ENCODE measurements at places on chromosomes 2 and 18. TPM values are rescaled to one million over a fixed set of nuclear protein-coding genes. Genes with fewer than 3 reads are reported as not detected.

DNA sequence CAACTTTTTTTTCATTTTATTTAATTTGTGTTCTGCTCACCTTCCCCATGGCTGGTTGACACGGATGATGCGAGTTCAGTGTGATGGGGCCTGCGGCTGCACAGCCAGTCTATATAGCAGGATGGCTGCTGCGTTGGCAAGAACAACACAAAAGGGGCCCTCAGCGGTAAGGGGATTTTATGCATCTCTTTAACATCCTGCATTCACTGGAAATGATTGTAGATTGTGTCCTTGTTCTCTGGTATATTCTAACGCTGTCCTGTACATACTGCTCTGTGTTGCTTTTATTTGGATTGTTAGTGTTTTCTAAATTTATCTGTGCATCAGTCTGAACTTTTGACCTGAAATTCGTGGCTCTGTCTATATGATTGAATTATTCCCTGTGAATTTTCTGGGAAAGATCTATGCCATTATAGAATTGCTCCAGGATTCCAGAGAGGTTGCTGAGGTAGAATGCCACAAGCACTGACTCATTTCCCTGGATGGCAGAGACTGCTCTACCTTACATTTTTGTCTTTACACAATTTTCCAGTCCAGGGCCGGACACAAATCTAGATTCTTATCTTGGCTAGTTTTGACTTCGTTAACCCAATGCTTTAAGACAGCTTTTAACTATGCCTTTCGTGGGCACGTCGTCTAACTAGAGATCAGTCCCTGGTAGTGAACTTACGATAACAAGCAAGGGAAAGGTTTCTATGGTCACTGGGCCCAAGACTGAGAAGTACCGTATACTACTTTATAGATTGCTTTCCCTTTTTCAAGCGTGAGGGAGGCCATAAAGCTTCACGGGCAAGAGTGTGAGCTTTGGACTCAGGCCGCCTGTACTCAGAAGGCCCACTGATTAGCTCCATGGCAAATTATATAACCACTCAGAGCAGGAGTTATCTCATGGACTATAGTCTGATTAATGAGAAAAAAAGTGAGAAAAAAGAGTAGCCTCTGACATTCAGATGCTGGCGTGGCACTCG lies at the start of gene CRYGC:
Gene CRYGC (minus strand): TSS at position 85 of the 968 bp plus-strand sequence. CDS start 36 bp downstream, at position 49.
- no peak within 1 kb of the TSS for H3K4me3 ChIP-seq
- H3K27ac ChIP-seq, result no peak within 1 kb of the TSS
- H3K36me3 ChIP-seq, result no peaks in the 10 kb centered on the region
- no peak for DNase-seq
- H3K4me1 ChIP-seq, result no peaks in the 10 kb centered on the region

- peak overlapping the region; percentile 55 for H3K27ac ChIP-seq
- no peaks in the 10 kb centered on the region for H3K36me3 ChIP-seq
- DNase-seq, result no peak
- H3K4me1 ChIP-seq, result peaks cover 14% of the 10 kb centered on the region
- H3K27me3 ChIP-seq, result no peaks in the 10 kb centered on the region
Observed at GRCh38 chr2:217643789-217644301, 358.9 kb downstream of the TNS1 start.

DNA sequence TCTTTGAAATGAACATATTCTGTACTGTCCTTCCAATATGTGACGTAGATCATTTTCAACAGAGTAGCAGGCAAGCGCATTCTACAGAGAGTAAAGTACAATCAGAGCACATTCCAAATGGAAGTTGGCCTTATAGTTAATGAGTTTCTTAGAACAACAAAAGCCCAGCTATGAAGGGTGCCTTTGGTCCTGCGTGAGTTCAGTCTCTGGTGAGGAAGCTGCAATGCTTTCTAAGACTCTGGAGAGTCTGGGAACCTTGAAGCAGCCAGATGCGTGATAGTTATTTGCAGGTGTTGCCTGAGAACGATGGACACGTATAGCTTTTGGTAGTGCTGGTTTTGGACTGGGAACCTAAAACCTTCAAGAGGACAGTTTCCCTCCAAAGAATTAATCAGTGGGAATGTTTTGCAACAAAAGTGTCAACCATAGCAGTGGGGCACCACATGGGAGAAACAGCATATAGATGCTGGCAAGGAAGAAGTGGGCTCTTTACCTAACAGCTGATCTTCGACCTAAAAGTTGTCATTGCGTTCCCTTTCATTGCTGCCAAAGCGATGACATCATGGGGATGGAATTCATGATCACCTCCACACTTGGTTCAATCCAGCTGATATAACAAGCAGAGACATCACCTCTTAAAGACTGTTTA lies 9.3 kb upstream of the SNORC start:
- H3K36me3 ChIP-seq, result peaks cover 61% of the 10 kb centered on the region
- DNase-seq, result no peak
- no peaks in the 10 kb centered on the region for H3K27me3 ChIP-seq
- peaks cover 4% of the 10 kb centered on the region for H3K4me1 ChIP-seq

DNA sequence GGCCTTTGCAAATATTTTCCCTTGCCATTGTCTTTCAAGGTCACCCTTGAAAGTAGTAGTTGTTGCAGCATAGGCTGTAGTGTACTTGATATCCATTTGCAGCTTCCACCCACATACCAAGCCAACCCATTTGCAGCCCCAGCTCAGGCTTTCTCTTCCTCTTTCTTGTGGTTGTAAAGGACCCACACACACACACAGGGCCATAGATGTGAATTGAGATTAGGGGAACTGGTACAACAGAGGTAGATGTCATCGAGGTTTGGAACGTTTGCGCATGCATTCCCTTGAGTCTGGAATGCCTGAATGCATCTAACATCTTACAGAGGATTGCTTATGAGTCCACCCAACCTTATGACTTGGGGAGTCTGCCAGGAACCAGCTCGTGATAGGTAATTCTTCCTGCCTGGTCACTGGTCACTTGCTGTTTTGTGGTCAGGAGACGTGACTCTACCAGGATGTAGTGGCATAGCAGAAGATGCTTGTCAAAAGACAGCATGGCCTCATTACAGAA lies 91.9 kb downstream of the MRPS9 start:
- H3K4me1 ChIP-seq, result no peaks in the 10 kb centered on the region
- no peak overlapping the region for H3K4me3 ChIP-seq
- no peak overlapping the region for H3K27ac ChIP-seq
- no peaks in the 10 kb centered on the region for H3K27me3 ChIP-seq

GRCh38 chr2:140695155-140695554 lies 1435.7 kb downstream of the LRP1B start:
- no peaks in the 10 kb centered on the region for H3K36me3 ChIP-seq
- no peak overlapping the region for H3K4me3 ChIP-seq
- DNase-seq, result no peak
- no peaks in the 10 kb centered on the region for H3K27me3 ChIP-seq
- no peak overlapping the region for H3K27ac ChIP-seq
- no peaks in the 10 kb centered on the region for H3K4me1 ChIP-seq

The SIX3 gene
- not detected for total RNA-seq

DNA sequence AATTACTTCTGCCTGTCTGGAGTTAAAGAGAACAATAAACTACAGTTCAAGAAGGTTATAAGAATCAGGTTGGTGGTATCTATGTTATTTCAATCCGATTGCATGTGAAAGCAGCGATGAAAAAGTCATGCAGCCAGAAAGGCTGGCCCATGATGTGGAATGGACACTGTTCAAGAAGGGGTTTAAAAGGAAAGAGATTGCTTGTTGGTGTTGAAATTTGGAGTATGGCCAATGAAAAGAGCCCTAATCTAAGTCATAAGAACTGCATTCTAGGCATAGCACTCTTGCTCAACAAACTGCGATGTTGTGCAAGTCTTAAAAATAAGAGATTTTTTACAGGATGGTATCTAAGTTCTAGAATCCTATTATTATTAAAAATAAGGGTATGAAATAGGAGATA lies 61.3 kb downstream of the EFEMP1 start:
- peak overlapping the region; percentile 66 for H3K27ac ChIP-seq
- no peaks in the 10 kb centered on the region for H3K36me3 ChIP-seq
- no peak overlapping the region for H3K4me3 ChIP-seq
- no peaks in the 10 kb centered on the region for H3K4me1 ChIP-seq
- no peak for DNase-seq

- no peak overlapping the region for H3K27ac ChIP-seq
- no peaks in the 10 kb centered on the region for H3K27me3 ChIP-seq
- H3K36me3 ChIP-seq, result no peaks in the 10 kb centered on the region
- H3K4me1 ChIP-seq, result no peaks in the 10 kb centered on the region
- DNase-seq, result no peak
Observed at GRCh38 chr2:114085992-114086391, 196.1 kb downstream of the ACTR3 start.

The ALK gene
- total RNA-seq, result not detected

The SULT1C4 gene
- total RNA-seq, result 1.2 TPM

GRCh38 chr18:76491473-76491775 lies 3.6 kb downstream of the ZNF516 start:
- H3K4me1 ChIP-seq, result peaks cover 77% of the 10 kb centered on the region
- peak overlapping the region; percentile 90 for H3K27ac ChIP-seq
- H3K4me3 ChIP-seq, result peak overlapping the region; percentile 71

The MYO1B gene
- 152 TPM for total RNA-seq

DNA sequence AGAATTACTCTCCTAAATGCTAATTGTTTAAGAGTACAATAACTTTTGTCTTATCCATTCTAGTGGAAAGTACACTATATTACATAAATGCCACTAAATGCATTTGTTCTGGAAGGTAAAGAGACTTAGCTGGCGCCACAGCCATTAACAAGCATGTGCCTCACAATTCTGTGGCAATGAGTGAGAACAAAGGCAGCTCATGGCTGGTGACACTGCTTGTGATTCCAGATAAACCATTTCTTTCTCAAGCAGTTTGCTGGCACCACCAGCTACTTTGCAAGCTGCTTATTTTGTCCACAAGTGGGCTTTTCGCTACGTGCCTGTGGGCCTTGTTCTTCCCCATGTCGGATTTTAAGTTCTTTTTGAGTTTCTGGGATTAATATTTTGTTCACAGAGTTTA lies 147.6 kb upstream of the SMAD7 start:
- no peaks in the 10 kb centered on the region for H3K27me3 ChIP-seq
- DNase-seq, result no peak
- no peak overlapping the region for H3K4me3 ChIP-seq
- H3K4me1 ChIP-seq, result no peaks in the 10 kb centered on the region
- H3K27ac ChIP-seq, result no peak overlapping the region

- H3K27me3 ChIP-seq, result peaks cover 9% of the 10 kb centered on the region
- H3K4me1 ChIP-seq, result no peaks in the 10 kb centered on the region
- H3K4me3 ChIP-seq, result no peak overlapping the region
Observed at GRCh38 chr2:113002677-113003076, 2.6 kb upstream of the IL36A start.

DNA sequence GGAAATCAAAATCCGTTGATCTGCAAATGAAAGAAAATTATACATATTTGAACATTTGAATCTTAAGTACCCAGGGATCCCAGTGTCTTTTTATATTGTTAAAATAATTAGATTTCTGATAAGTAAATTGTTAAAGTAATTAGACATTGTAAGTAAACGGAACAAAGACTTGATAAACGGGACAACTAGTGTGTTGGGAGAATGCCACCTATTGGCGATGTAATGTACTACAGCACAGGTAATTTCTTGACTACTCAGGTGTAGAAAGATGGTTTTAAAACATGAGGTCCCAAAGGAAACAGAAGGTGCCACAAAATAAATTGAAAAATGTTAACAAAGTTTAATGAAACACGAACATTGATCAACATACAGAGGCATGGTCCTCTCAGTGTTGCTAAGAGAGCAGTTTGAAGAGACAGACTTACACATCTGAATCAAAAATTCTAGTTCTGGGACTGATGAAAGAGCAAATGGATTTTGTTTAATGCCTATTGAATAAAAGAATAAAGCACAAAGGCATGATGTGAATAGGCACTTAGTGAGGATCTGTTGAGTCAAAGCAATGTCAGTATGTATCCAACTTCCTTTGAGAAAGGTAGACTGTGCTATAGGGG lies 103.4 kb upstream of the RASGRP3 start:
- DNase-seq, result no peak
- H3K4me1 ChIP-seq, result no peaks in the 10 kb centered on the region
- no peaks in the 10 kb centered on the region for H3K27me3 ChIP-seq
- no peak overlapping the region for H3K4me3 ChIP-seq
- H3K36me3 ChIP-seq, result no peaks in the 10 kb centered on the region

- no peaks in the 10 kb centered on the region for H3K4me1 ChIP-seq
- no peaks in the 10 kb centered on the region for H3K36me3 ChIP-seq
- H3K4me3 ChIP-seq, result no peak overlapping the region
Observed at GRCh38 chr18:29305516-29305915, 1128.6 kb upstream of the CDH2 start.

DNA sequence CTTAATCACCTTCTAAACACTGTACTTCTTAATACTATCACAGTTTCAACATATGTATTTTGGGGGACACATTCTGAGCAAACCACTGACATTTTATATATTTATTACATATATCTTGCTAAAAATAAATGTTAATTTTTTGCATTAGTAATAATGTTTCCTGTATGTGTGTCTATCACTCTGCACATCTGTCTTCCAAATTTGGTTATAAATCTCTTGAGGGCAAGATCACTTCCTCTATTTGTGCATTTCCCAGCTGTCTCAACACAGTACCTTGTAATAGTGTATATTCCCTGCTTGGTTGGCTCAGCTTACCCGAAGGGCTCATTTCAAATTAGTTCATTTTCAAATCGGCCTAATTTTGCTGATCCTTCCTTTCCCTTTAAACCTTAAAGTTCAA lies 617.1 kb upstream of the GYPC start:
- no peak overlapping the region for H3K4me3 ChIP-seq
- no peaks in the 10 kb centered on the region for H3K4me1 ChIP-seq
- H3K27me3 ChIP-seq, result no peaks in the 10 kb centered on the region
- H3K27ac ChIP-seq, result no peak overlapping the region
- no peak for DNase-seq
- H3K36me3 ChIP-seq, result no peaks in the 10 kb centered on the region

DNA sequence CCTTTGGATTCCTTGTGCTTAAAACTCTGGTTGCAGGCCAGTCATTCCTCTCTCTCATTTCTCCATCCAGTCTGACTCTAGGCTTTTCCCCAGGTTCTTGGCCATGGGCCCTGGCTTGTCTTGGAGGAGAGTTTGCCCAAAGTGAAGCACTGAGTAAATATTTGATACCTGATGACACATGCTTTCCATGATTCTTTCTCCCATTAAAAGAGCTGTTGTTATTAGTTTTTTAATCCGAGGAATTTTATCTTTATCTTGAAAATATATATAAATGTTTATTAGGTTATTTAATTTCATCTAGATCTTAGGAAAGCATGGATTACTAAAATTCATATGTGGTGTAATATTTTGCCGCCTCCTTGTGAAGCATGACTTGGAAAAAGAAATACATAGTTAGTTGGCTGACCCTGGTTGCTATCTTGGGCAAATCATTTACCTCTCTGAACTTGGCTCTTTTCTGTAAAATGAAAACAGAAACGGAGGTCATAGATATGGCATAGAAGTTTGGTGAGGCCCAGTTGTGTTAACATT lies 650.1 kb downstream of the SLC4A3 start:
- H3K27me3 ChIP-seq, result no peaks in the 10 kb centered on the region
- no peak overlapping the region for H3K27ac ChIP-seq
- no peak for DNase-seq

GRCh38 chr2:32291746-32292145 lies 14.0 kb downstream of the YIPF4 start:
- peaks cover 15% of the 10 kb centered on the region for H3K4me1 ChIP-seq
- H3K27me3 ChIP-seq, result no peaks in the 10 kb centered on the region
- DNase-seq, result no peak
- H3K4me3 ChIP-seq, result no peak overlapping the region
- H3K36me3 ChIP-seq, result peaks cover 4% of the 10 kb centered on the region

- peaks cover 80% of the 10 kb centered on the region for H3K4me1 ChIP-seq
- no peak for DNase-seq
- peaks cover 57% of the 10 kb centered on the region for H3K27me3 ChIP-seq
- H3K36me3 ChIP-seq, result no peaks in the 10 kb centered on the region
- no peak overlapping the region for H3K27ac ChIP-seq
- no peak overlapping the region for H3K4me3 ChIP-seq
Observed at GRCh38 chr2:95315801-95316411, 18.8 kb downstream of the KCNIP3 start.

The REEP1 gene
- 1.8 TPM for total RNA-seq

All from esophagus squamous epithelium (tissue), 5 donors.